ENCODE measurements at places on chromosomes 13 and 19.

GRCh38 chr19:50371914-50372475, 4.3 kb upstream of the NR1H2 start:
- no peak for DNase-seq

DNA sequence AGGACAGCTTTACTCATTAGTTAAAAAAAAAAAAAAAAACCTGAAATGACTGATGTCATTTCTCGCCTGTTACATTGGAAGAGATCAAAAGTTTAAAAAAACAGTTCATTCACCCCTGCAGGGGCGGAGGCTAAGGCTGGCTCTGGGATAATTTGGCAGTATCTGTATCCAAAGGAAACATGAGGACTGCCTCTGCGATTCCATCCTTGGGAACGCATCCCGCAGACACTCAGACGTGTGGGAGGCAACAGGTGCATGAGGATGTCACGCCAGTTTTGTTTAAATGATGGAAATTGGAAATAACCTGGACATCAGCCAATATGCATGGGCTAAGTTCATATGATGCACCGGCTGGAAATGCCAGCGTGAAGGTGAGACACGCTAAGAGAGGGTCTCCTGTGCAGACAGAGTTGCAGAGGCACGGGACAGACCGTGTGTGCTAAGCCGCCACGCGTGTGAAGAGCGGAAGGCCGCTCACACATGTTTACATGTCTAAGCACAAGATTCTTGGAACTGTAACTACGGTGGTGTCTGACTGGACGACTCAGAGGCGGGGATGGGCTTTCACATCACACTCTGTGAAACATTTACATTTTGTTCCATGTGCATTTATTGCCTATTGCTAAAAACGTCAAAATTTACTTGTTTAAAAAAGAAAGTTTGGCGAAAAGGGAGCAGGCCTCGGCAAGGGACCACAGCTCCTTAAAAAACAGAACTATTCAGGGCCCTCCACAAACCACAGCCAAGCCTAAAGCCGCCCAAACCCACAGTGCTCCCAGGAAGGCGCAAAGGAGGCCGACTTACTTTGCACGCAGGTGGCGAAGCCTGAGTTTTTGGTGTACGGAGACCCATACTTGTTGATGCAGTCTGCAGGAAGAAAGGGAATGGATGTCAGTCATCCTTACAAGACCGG, 17.9 kb downstream of the GAS6 start:
- DNase-seq, result no peak

DNA sequence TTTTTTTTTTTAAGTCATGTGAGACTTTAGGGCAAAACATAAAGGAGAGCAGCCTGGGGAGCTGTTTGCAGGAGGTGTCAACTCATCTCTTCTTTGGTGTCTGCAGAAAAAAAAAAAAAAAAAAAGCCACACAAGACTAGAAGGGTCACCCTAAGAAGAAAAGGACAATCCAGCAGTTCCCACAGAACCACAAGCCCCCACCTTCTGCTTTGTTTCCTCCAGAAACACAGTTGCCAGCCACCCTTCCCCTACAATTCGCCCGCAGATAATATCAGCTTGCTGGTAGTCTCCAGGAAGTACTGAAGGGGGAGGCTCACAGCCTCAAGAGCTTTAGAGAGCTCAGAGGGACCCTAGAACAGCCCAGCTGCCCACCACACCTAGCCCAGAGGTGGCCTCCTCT, 22.3 kb upstream of the ZBTB7A start:
- no peak for DNase-seq

DNA sequence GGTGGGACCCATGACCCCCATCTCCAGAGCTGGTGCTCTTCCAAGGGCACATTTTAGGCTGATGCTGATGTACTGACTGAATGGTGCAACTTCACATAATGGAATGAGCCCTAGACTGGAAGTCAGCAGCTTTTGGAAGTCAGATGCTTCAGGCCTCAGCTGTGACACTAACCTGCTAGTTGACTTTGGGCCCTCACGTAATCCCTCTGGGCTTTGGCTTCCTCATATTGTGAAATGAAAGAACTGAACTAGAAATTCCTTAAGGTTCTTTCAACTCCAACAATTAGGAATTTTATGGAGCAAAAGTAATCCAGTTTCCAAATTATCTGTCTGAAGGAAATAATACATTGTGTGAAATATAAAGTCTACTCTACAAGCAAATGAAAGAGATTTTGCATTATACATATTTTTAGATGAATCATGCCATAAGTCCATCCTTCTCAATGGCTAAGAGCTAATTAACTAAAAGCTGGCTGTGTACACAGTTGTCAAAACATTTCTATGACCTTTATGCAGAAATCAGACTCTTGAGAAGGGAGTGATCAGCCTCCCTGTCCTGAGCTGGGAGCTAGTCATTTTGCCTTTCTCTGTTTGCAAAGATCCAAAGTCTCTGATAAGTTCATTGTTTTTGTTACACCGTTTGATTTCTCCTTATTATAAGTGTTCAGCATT, 204.2 kb downstream of the DCLK1 start:
- DNase-seq, result no peak

DNA sequence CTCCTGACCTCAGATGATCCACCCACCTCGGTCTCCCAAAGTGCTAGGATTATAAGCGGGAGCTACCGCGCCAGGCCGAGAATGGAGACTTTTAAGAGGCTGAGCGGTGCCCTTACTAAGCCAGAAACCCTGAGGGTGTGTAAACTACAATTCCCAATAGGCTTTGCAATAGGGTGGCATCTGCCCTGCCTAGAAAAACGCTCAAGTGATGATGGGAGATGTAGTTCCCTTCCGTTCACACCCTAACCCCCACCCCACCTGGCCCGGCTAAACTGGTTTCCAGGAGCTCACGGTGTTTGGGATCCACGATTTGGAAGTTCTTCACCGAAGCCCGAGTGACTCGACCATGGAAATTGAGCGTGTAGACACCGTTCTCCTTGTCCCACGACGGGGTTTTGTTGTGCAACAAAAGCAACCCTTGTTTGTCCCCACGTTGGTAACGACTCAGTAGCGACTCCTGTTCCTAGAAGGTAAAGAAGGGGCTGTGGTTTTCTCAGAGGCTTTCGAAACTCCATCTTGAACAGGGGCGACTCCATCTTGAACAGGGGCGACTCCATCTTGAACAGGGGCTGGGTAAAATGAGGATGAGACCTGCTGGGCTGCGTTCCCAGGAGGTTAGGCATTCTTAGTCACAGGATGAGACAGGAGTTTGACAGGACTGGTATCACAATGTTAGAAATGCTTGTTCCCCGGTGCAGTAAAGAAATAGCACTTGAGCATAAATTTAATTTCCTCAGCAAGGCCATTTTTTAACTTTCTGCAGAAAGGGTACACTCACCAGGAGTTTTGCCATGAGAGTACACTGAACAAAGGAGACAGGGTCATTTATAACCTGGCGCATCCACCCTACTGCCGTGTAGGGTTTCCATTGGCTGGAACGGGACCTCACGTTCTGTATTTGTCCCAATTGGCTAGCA, 9.8 kb downstream of the PPP1R15A start:
- DNase-seq, result no peak

DNA sequence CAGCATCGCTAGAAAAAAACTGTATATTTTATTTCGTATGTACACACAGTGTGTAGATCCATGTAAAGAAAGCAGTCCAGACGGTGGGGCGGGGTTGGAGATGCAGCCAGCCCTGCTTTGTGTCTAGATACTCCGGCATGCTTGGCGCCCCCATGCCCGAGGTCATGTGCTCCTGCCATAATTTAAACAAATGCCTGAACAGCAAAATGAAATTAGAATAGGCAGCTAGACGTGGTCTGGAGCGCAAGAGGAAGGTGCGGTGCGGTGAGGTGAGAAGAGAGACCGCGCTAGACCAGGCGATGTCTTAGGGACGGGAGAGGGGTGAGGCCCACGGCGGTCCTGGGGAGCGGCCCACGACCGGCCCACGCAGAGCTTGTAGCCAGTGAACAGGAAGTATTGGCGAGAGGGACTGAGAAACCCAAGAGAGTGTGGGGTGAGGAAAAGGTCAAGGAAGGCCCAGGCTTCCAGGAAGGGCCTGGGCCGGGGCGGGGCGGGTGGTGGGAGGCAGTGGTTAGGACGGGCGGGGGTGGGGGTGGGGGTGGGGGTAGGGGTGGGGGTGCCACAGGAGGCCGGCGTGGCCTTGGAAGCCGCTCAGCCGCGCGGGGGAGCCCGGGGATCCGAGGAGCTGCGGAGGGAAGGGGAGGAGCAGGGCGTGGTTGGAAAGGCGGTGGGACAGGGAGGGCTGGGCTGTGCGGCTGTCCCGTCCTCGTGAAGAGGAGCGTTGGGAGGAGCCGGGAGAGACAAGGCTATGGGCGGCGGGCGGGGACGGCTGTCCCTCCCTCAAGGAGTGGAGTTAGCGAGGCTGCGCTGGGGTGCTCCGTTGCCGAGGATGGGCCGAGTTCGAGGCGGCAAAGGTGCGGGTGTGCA, 254.7 kb upstream of the SGCG start:
- DNase-seq, result no peak

DNA sequence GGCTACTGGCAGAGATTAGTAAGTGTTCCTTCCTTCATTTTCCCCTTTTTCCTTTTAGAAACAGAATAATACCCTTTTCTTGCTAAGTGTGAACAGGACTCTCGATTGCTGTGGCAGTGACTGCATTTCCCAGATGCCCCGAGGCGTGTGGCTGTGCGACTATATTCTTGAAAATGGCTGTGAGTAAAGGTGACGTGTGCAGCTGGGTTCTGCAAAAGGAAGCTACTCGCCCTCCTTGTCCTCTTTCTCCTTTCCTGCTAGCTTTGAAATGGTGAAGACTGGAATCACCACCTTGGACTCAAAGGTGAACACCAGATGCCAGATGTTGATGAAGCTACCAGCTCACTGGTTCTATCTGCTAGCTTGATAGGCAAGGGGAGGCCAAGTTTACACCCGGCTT, 121.4 kb downstream of the MIPEP start:
- no peak for DNase-seq

DNA sequence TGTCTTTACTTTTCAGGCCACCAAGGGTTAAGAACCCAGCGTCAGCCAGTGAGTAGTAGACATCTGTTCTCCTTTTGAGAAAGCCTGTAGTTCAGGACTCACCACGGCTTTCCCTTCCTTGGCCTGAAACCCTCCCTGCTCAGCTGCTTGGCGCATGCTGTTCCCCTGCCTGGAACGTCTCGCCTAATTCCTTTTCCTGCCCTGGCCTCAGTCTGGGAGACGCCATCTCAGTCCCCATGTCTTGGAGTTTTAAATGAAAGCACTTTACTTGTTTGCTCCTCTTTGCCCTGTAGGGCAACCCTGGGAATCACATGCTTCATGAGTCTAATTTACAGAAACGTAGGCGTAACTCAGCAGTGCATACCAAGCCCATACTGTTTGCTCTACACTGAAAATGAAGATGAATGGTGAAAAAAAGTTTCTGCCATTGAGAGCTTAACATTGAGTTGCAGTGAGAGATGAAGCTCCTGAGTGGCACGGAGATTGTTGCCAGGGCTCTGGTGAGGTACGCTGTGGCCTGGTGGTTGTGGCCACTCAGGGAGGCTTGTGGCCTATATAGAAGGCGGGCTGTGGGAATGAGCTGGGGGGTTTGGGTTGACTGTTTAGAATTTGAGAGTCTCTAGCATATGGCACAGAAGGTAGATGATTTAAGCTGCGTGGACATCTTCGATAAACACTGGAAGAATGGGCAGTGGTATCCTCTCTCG, 52.8 kb downstream of the GATAD2A start:
- no peak for DNase-seq

GRCh38 chr19:50725218-50725910, 2.2 kb downstream of the CLEC11A start:
- no peak for DNase-seq

GRCh38 chr19:12784871-12785430, 6.3 kb upstream of the JUNB start:
- no peak for DNase-seq

GRCh38 chr13:102089177-102089576, 312.7 kb downstream of the FGF14 start:
- DNase-seq, result no peak

DNA sequence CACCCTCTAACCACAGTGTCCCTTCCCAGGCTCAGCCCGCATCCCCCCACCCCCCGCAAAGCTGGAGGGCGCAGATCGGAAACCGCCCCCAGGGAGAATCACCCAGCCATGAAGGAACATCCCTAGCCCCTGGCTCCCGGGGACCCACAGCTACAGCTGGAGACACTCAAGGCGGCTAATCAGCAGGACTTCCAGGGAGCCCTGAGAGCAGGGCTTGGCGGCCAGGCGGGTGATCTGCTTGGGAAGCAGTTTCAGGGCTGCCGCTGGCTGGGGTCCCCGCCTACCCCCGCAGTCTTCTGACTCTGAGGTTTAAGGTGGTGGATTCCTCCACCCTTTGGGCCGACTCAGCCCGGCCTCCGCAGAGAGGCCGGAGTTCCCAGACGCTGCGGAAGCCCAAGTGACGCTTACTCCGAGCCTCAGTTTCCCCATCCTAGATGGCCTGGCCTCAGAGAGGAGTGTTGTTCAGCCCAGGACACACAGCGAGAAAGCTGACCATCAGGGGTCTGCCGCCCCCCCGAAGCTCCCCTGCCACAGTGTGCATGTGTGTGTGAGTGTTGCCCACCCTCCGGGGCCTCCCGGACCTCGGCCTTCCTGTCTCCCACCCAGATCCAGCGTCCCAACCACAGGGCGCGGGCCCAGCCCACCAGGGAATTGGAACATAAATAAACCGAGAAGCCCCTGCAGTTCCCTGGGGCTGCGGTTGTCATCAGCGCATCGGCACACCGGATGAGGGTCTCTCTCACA, 9.8 kb downstream of the FUT6 start:
- DNase-seq, result no peak

- no peak for DNase-seq
Measured at GRCh38 chr13:98171900-98172589, 5.0 kb downstream of the RNF113B start.

- no peak for DNase-seq
Measured at GRCh38 chr19:38717051-38717450, 27.2 kb downstream of the CAPN12 start.

DNA sequence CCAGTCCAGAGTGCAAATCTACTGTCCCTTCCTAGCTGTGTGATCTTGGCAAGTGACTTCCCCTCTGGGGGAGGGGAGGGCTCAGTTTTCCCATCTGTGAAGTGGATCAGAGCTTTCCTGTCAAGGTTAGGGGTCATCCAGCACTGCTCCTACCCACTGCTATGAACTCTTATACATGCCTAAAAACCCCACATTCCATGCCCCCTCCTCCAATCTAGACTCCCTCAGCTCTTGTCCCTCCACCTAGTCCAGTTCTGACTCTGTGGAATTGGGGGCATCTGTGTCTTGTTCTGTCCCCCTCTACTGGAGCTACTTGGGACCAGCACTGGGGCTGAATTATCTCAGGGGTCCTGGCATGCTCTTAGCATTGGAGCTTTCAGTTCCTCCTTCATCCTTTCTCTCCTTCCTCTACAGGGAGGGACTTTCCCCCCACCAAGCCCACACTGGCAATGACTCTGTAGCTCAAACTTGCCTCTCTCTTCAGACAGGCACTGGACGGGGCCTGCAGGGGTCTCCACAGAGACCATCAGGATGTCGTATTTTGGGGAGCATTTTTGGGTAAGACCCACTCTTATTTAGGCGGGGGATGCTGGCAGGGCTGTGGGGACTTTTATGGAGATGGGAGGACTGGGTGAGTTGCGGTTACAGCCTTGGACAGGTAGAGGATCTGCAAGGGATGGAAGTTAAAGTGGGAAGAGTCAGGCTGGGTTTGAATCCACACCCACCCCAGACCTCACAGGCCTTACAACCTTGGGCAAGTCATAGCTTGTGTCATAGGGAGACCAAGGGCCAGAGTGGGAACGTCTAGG, 3.6 kb downstream of the FCHO1 start:
- no peak for DNase-seq

- DNase-seq, result no peak
Measured at GRCh38 chr13:42148538-42148937, 100.1 kb downstream of the DGKH start.
